ENCODE measurements at places on chromosomes 5 and 9. TPM values are rescaled to one million over a fixed set of nuclear protein-coding genes. Genes with fewer than 3 reads are reported as not detected.
A peak's percentile ranks its signal among the peaks of the same experiment; 100 is the strongest.

Gene TAS2R1
- total RNA-seq: not detected

Gene TMEM252
- not detected for total RNA-seq

Gene DMRT3
- not detected for total RNA-seq

Gene CDH6
- total RNA-seq: not detected

Gene TXNDC8
- not detected for total RNA-seq

Gene TLR4
- total RNA-seq: not detected

GRCh38 chr9:83477120-83477519, 61.1 kb downstream of the FRMD3 start:
- no peak for DNase-seq

- DNase-seq: peak; percentile 36
Measured at GRCh38 chr5:34656001-34656699, at the start of gene RAI14. RAI14 (plus strand) TSS chr5:34656328; CDS start chr5:34686920, 30,592 bp downstream.

DNA sequence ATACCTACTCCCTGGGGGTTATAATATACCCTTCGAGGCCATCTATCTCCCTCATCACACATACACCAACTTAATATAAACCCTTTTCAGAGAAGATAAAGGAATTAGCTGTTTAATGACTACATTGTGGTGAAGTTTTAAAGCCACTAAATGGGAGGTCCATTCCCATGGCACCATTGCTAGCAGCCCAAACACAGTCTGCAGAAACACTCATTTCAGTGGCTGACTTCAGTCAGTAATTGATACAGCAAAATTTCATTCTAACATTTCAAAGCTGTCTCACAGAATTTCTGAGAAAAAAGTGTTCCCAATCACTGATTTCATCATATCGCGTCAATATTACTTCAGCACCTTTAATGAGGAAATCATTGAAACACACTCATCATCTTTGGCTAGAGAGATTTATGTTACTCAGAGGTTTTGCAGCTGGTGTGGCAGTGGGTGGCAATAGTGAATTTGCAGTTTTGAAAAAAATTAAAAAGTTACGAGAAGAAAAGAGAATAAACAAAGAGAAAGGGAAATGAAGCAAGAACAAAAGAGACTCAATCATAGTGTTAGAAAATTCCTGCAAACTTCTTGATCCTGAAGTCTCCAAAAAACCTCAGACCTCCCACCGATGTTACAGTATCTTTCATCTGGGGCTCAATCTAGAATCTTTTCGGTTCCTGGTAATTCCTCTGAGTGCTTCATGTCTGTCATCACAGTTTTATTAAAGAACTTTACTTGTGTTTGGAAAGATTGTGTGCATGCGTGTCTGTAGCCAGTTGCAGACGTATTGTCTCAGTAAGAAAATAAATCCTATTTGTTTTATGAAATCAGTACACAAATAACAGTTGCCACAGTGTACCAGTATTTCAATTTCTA, 105.0 kb downstream of the ERCC6L2 start:
- no peak for DNase-seq

DNA sequence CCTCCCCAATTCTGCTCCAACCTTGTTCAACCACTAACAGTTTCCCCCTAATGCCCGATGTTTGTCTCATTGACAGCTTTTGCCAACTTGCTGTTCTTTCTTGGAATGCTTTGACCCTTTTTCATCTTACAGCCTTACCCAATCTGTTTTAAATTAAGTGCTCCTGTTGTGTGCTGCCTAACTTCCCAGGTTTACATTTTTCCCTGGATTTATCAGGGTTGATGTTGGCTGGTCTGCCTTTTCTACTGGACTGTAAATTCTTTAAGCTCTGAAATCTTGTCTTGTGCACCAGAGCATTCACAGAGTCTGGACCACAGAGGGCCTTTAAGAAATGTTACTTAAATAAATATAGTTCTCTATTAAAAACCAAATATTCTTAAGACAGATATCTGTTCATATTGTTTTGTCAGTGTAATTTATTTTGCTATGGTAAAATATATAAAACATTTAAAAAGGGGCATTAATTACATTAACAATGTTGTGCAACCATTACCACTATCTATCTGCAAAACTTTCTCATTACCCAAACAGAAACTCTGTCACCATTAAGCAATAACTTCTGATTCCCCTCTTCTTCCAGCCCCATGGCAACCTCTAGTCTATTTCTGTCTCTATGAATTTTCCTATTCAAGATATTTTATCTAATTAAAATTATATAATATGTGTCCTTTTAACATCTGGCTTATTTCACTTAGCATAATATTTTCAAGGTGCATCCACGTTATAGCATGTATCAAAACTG, 73.0 kb downstream of the OSTF1 start:
- DNase-seq: no peak

GRCh38 chr9:129432297-129433154, 188.4 kb downstream of the C9orf50 start:
- no peak for DNase-seq

GRCh38 chr9:137074657-137075274, 2.6 kb upstream of the UAP1L1 start:
- DNase-seq: no peak

- no peak for DNase-seq
Measured at GRCh38 chr9:129198319-129199043, 20.4 kb upstream of the IER5L start.

- no peak for DNase-seq
Measured at GRCh38 chr9:99244344-99245260, 22.5 kb downstream of the SEC61B start.

DNA sequence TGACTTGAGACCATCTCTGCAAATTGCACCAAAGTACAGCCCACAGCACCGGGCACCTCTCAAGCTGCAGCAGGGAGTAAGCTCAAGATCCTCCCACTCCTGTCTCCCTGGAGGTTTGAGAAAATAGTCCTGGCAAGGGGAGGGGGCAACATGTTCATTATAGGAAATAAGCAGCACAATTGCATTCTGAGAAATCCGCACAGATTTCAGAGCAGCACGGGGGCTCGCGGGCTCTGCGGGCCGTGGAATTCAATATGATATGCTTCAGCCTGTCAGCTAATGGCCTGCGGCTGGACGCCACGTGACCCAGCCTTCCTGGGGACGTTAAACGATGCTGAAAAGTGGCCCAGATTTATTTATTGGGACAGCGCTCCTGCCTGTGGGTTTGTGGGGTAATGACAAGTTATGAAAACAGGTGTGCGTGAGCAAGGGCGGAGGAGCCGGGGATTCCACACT, 156.4 kb downstream of the DAB2IP start:
- no peak for DNase-seq

- DNase-seq: no peak
Measured at GRCh38 chr9:81595887-81596543, 93.3 kb downstream of the TLE1 start.

Measured in activated CD4-positive, alpha-beta memory T cell treated with anti-CD3 and anti-CD28 coated beads for 36 hours (primary cell).